ENCODE measurements at places on chromosomes 13 and 19.
A peak's percentile ranks its signal among the peaks of the same experiment; 100 is the strongest.

DNA sequence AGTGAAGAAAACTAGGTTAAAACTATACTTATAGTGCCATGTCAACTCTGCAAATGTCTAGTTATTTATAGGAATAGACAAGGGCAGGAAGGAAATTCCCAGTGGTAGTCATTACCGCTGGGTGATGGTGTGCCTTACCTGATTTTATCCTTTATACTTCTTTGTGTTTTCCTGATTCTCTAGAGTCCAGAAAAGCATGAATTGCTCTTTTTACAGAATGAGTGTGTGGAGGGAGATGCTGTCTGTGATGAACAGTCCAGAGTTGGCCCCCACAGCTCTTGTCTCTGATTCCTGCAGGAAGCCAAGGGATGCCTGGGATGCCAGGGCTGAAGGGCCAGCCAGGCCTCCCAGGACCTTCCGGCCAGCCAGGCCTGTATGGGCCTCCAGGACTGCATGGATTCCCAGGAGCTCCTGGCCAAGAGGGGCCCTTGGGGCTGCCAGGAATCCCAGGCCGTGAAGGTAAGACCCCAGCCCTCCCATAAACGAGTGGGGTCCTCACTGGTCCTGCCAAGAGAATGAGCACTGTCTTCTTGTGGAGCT lies 83.7 kb downstream of the RAB20 start:
- DNase-seq, result no peak

- DNase-seq, result no peak
Observed at GRCh38 chr13:49549289-49549688, 36.1 kb downstream of the RCBTB1 start.

- no peak for DNase-seq
Observed at GRCh38 chr19:4800591-4801081, 9.1 kb downstream of the FEM1A start.

- DNase-seq, result no peak
Observed at GRCh38 chr13:103640606-103641005, 574.4 kb upstream of the SLC10A2 start.

DNA sequence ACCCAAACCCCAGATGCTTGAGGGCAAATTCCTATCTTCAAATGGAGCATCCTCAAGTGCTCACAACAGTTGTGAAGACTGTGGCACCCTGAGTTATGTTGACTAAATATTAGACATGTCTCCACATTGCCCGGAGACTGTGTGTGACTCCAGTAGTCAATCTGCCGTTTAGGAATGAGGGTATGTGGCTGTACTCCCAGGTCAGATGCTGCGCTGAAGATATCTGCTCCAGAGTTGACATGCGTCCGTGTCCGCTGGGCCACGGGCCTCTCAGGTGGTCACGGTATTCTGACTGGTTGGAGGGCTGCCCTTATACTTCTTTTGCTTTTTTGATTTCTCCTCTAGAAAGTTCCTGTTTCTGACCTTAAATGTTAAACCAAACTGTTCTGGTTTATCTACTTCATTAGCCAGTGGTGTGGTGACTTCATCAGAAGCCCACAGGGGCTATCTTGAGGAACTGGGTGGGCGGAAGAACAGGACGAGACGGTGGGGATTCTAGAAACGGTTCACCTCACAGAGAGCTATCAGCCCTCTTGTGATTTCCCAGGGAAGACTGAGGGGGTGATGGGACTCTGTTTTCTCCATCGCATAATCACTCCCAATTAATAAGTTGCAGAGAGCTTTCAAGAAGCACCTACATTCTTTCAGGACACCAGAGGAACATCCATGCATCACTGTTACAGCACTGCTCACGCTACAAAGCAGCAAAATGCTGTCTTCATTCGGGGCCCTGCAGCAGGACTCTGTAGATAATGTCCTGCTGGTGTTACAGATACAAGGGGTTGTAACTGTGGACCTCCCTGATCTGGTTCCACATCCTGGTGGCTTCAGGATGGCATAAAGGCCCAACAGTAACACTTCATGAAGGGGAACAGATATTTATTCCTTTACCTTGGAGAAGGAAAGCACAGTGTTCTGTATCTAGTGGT lies 1.3 kb upstream of the LCP1 start:
- DNase-seq, result no peak

DNA sequence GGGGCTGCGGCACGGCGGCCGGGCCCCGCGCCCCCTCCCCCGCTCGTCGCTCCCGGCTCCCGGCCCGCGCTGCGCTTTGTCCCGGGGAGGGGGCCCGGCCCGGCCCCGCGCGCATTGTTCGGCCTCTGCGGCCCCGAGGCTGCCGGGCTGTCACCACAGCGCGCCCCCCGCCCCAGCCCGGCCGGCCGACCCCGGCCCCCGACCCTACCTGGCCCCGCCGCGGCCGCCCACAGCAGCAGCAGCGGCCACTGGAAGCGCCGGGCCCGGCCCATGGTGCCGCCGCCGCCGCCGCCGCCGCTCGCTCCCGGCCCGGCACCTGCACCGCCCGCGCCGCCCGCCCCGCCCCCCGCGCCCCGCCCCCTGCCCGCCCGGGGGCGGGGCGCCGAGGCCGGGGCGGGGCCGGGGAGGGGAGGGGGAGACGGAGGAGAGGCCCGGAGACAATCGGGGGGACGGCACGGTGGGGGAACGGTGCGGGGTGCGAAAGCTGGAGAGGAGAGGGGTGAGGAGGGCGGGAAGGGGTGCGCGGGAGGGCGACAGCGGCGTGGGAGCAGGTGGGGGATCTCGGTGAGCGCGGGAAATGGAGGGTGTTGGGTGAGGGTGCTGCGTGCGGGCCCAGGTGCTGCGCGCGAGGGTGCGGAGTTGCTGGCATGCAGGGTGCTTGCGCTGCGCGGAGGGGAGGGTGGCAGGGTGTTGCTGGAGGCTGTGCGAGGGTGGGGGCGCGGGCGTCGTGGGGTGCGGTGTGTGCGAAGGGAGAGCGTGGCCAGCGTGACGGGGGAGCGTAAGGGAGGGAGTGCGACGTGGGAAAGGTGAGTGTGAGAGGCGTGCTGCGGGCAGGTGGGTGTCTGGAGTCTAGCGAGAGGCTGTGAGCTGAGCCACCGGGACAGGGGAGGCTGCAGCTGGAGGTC lies at the start of gene CADM4:
TSS of gene CADM4 (minus strand) at position 332 of the 905 bp plus-strand sequence. CDS start at position 272, 60 bp downstream.
- DNase-seq, result peak; percentile 36

- DNase-seq, result no peak
Observed at GRCh38 chr13:111536075-111536642, 215.7 kb downstream of the TEX29 start.

GRCh38 chr19:4279530-4280422 lies 710 bp downstream of the SHD start:
- no peak for DNase-seq

- no peak for DNase-seq
Observed at GRCh38 chr13:83568019-83568418, 314.3 kb downstream of the SLITRK1 start.

DNA sequence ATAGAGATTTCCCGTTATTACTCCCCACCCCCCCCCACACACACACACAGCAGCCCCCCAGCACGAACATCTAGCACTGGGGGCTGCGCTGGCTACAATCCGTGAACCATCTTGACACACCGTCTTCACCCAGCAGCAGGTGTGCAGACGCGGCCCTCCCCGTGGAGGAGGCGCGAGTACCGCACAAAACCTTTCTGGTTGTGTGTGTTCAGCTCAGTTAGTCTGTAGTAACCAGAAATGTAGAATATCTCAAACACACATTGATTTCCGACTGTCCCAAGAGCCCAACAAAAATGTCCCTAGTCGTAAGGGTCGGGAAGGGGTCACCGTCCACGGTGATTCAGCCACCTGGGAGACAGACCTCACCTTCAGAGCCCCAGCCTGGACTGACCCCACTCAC lies 122.7 kb downstream of the RAB20 start:
- no peak for DNase-seq

- no peak for DNase-seq
Observed at GRCh38 chr19:5926641-5927440, 12.8 kb downstream of the CAPS start.

- no peak for DNase-seq
Observed at GRCh38 chr19:28419312-28419711, 793.6 kb downstream of the UQCRFS1 start.

DNA sequence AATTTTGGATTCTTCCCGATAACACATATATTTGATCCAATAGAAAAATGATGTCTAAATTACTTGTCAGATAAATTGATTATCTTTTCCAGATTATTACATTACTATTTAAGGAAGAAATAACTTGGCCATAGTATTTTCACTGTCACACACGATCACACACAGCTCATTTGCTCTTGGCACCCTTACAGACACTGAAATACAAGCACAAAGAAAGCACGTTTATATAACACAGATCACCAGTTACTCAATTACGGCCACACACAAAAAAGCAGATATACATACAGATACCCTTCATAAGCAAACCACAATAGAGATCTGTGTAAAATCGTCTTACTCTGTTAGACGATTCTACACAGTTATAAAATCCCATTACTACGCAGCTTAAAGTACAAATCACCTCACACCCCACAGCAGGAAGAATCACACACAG lies 716 bp upstream of the ZNF420 start:
- no peak for DNase-seq

- DNase-seq, result no peak
Observed at GRCh38 chr19:16337809-16338469, 13.3 kb downstream of the KLF2 start.

DNA sequence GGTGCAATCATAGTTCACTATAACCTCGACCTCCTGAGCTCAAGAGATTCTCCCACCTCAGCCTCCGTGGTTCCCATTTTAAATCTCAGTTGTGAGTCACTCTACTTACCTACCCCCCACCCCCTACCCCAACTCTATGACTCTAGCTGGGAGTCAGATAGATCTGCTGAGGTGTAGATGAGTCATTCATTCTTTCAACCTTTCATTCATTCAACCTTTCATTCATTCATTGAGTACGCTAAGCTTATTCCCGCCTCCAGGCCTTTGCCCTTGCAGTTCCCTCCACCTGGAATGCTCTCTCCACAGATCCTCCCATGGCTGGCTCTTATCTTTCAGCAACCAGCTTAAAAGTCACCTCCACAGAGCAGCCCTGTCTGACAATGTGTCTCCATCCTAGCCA lies 1.1 kb upstream of the MAST1 start:
- no peak for DNase-seq

DNA sequence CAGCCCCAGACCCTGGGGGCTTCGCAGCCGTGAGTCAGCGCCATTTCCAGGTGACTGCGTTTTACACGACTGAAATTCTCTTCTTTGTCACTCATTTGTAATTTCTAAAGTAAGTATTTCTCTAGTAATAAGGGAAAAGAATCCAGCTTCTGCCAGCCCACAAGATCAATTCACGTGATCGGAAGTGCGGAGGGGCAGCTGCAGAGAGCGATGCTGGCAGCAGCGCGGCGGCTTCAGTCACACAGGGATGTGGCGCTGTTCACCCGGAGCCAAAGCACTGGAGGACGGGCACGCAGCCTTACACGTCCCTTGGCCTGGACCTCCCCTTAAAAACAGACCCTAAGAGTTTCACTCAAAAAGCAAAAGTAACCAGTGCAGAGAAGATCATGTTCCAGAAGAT lies 18.4 kb downstream of the GRTP1 start:
- no peak for DNase-seq

GRCh38 chr13:114268344-114269280 lies 12.8 kb upstream of the UPF3A start:
- no peak for DNase-seq

DNA sequence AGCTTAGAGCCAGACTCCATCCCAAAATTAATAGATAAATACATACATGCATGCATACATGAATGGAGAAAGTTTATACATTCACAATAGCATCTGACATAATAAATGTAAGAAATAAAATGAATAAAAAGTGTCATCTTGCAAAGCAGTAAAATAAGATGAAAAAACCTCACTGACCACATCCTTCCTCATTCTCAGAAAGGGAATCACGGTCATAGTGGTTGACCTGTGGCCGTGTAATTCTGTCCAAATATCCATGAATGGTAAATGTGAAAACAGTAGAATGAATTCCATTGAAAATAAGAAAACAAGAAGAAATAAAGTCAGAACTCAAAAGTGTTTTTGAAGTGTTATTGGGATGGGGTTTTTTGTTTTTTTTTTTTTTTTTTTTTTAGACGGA lies 9.8 kb upstream of the CDC42EP5 start:
- no peak for DNase-seq

- no peak for DNase-seq
Observed at GRCh38 chr19:18590273-18591272, 2.0 kb downstream of the REX1BD start.

DNA sequence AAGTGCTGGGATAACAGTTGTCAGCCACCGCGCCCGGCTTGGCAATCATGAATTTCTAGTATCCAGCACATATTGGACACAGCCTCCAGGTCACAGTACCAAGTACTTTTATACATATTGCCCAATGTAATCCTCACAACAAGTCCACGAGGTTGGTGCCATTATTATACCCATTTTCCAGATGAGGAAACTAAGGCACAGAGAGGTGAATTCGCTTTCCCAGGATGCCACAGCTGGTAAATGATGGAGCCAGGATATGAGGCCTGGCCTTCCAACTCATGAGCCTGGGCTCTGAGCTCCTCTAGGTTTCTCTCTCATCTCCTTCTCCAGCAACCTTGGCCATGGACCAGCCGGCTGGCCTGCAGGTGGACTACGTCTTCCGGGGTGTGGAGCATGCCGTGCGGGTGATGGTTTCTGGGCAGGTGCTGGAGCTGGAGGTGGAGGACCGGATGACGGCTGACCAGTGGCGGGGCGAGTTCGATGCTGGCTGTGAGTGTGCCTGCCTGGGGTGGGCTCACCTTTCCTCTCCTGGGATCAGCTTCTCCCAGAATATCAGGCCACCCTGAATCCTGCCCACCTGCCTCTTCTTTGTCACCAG lies 7.5 kb downstream of the CCDC61 start:
- DNase-seq, result no peak

- DNase-seq, result no peak
Observed at GRCh38 chr13:57823704-57824103, 192.2 kb downstream of the PCDH17 start.

- DNase-seq, result no peak
Observed at GRCh38 chr19:58217607-58218391, 10.9 kb upstream of the ZNF544 start.

DNA sequence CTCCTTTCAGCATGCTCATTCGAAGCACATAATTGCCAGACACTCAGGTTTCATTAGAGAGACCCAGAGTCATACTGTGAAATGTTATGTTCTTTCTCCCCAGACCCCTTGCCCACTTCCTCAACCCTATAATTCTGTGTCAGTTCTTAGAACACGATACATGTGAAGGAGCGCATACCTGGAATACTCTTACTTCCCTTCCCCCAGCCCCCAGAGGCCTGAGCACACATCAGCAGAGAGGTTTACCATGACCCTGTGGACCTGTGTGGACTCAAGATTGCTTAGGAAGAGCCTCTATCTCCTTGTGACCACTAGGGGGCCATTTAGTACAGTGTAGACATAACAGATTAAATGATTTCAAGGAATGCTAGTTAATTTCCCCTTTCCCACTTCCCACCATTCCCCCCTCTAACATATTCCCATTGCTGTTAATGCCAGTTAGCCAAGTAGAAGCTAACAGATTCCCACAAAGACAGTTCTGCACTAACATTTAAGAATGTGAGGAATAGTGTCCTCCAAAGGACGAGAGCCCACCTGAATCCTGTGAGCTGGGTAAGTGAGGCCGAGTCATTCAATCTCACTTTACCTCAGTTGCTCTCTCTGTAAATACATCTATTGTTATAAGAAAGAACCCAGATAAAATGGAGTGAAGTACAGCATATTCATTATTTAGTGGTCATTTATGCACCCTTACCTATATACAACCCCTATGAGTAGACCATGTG lies 154.2 kb upstream of the MAB21L1 start:
- DNase-seq, result no peak

GRCh38 chr19:51568456-51568855 lies 2.6 kb upstream of the ZNF175 start:
- DNase-seq, result no peak

GRCh38 chr13:99214232-99214631 lies 13.6 kb downstream of the UBAC2 start:
- no peak for DNase-seq

- DNase-seq, result no peak
Observed at GRCh38 chr19:28710278-28710677, 502.7 kb downstream of the UQCRFS1 start.

Measured in activated T-cell treated with anti-CD3 and anti-CD28 coated beads for 1 hour (primary cell).